CMK (cell line): ENCODE measurements at places on chromosomes 2 and 18.

GRCh38 chr2:174002679-174003078 is 37.5 kb upstream of the SP3 start:
- DNase-seq = no peak

- DNase-seq = no peak
Measured at GRCh38 chr2:75560768-75561565, at the start of gene EVA1A. TSS of gene EVA1A (minus strand) at chr2:75560939. CDS start at chr2:75518140, 42,799 bp downstream.

GRCh38 chr2:176854878-176855277 is 357.7 kb upstream of the HNRNPA3 start:
- DNase-seq = no peak

GRCh38 chr2:144431392-144431783 is 88.5 kb downstream of the ZEB2 start:
- DNase-seq = no peak

- DNase-seq = no peak
Measured at GRCh38 chr18:45755934-45756333, 32.0 kb downstream of the SLC14A1 start.

DNA sequence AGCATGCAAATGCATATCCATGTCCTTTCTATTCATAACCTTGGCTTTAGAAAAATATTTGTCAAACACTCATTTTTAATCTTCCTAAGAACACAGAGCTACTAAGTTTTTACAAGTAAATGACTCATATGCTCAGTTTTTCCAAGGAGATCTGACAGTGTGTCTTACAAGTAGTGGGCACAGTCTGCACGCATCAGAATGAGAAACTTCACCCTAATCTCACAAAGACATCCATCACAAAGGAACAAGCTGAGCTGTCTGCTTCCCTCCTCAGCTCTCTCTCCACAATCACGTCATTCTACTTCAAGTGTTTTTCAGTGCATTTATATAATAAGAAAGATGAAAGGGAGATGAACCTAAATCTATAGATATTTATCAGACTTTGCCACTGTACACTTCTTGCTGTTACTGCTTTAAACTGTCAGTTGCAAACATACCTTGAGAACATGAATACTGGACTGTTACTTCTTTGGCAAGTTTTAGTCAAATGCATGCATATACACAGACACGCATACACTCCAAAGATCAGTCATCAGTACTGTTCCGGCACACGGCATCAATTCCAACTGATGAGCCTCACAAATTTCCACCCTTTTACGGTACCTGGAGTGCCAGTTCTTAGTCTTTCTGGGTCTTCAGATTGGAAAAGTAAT is 75.7 kb downstream of the RBMS1 start:
- DNase-seq = no peak

GRCh38 chr2:47077442-47078117 is 77.5 kb downstream of the STPG4 start:
- DNase-seq = no peak

GRCh38 chr18:8904316-8904715 is 198.2 kb upstream of the NDUFV2 start:
- no peak for DNase-seq
